ENCODE measurements at places on chromosomes 3 and 15.
A peak's percentile ranks its signal among the peaks of the same experiment; 100 is the strongest.

- no peak for DNase-seq
These were observed 103.8 kb downstream of the THSD4 start for GRCh38 chr15:71219101-71219500.

- peak; percentile 84 for DNase-seq
These were observed 83.8 kb upstream of the PPIB start for GRCh38 chr15:64246364-64247189.

GRCh38 chr15:29196290-29196689 lies 73.3 kb downstream of the NSMCE3 start:
- DNase-seq, result no peak

- no peak for DNase-seq
These were observed 70.2 kb downstream of the MYRIP start for GRCh38 chr3:39879581-39879980.

DNA sequence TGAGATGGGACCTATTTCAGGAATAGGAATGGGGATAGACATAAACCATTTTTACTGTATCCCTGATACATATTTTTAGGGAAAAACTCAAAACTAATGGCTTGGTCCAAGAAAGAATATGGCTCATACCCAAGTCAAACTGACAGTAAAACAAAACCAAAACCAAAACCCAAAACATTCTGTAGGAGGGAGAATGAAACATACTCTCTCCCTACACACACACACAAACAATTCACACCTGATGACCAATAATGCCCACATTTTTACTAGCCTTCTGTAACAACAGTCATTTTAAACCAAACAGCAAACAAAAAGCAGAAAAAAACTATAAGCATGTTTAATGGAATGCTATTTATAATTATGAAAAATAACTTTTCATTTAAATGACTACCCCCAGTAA lies 74.9 kb downstream of the NBEAL2 start:
- no peak for DNase-seq

DNA sequence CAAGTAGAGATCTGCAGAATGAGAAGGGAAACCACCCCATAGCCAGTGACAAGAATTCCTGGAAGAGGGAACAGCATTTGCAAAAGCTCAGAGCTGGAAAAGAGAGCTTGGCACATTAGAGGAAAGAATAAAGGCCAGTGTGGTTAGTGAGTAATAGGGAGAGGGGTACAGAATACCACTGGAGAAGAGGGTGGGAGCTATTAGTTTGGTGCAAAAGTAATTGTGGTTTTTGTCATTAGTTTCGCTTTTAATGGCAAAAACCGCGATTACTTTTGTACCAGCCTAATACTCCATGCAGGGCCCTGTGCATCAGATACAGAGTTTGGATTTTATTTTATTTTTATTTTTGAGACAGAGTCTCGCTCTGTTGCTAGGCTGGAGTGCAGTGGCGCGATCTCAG lies 9.8 kb downstream of the SLC24A1 start:
- DNase-seq, result no peak

DNA sequence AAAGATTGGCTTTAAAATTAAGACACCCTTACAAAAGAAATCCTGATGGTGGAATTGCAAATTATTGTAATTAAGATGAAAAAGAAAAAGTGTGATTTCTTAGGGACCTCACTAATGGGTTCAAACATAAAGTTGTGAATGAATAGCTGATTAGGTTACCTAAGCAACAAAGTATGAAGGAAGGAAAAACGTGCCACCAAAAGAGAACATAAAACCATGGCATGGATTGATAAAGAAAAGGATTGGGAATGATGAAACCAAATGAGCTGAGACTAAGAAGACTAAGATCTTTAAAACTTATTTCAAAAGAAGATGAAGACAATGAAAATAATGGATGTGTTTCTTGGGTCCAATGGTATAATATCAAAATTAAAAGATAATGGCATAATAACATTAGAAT lies 32.2 kb upstream of the GUCA1C start:
- DNase-seq, result no peak

GRCh38 chr15:69515508-69515907 lies 62.9 kb downstream of the RPLP1 start:
- DNase-seq, result no peak

Measured in A172 (cell line).